ENCODE measurements at places on chromosomes 5 and 9.

DNA sequence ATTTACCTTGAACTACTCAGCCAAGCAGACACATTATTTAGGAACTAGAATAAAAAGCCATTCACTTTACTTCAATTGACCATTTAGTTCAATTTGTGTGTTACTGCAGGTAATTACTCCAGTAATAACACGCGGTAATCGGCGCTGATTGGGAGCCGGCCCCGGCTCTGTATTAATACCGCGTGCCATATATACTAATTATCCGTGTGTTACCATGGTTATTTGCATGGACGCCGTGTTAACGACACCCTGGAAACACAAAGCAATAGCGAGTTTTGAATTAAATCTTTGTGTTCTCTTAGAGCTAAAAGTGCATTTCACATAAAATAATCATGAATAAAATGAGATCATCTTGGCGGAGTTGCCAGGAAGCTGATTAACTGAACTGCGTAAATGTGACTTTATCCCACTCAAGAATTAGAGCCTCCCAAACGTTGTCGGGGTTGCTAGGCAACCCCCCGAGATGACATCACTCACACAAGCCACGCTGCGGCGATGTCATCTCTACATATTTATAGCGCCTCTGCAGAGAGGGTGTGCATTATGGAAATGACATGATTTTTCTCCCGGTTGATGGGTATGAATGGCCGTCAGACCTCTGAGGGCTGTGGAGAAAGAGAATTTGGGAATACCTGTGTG, 41.4 kb upstream of the RNU6ATAC start:
- DNase-seq: no peak

- no peak for DNase-seq
These were observed 298.3 kb downstream of the GADD45G start for GRCh38 chr9:89903141-89903475.

GRCh38 chr5:60835554-60835953, 8.5 kb downstream of the ELOVL7 start:
- no peak for DNase-seq

GRCh38 chr9:16221822-16222547, 648.5 kb downstream of the BNC2 start:
- no peak for DNase-seq

- DNase-seq: no peak
These were observed 7.3 kb downstream of the STKLD1 start for GRCh38 chr9:133383438-133383837.

DNA sequence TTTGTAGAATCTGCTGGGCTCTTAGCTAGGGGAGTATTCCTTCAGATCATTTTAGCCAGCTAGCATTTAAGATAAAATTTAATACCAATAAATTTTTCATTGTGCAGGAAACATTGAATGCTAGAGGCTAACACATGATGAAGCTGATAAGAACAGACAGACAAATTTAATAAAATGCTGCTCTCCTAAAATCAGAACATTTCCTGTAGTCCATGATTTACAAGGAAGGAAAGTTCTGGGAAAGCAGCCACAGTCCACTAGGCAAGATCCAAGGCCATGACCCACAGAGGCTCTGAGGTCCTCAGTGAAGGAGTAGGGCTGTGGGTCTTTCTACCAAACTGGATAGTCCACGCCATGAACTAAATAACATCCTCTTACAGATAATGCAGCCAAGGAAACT, 253.0 kb downstream of the ICE1 start:
- no peak for DNase-seq

GRCh38 chr5:177467436-177467835, 6.0 kb downstream of the DBN1 start:
- DNase-seq: no peak

DNA sequence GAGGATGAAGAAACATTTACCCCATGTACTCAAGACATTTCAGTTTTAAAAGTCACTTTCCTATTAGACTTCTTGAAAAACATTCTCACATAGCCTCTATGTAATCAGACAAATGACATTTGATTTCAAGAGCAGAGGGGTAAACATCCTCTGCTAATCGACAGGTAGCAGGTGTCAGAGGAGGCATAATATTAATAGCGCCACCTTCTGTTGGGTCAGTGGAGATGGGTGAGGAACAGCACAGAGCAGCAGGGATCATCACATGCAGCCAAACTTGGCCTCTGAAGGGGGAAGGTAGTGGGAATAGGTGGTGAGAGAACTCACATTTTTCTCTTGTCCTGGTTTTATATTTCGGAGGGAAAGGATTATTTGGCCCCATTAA, 3.3 kb upstream of the LSM11 start:
- DNase-seq: no peak

DNA sequence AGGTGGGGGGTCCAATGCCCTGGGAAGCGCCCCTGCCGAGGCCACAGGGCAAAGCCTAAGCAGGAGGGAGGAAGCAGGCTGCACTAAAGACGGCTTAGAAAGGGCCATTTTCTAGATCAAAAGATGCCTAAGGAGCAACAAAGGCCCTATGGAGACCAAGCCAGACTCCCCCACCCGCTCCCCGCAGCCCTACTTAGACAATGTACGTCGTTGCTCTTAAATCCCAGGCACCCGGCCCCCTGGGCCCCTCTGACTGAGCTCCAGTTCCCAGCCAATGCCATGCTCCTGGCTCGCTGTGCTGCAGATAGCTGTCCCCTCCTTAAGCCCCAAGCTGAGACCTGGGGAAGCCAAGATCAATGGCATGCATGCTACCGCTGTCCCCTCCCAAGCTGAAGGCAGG, 10.3 kb downstream of the IPPK start:
- no peak for DNase-seq

GRCh38 chr9:85534340-85534739, 207.4 kb downstream of the AGTPBP1 start:
- DNase-seq: no peak

GRCh38 chr9:137299938-137300337, 2.1 kb downstream of the NRARP start:
- no peak for DNase-seq

- no peak for DNase-seq
These were observed 32.9 kb downstream of the RALGPS1 start for GRCh38 chr9:126947529-126947928.

DNA sequence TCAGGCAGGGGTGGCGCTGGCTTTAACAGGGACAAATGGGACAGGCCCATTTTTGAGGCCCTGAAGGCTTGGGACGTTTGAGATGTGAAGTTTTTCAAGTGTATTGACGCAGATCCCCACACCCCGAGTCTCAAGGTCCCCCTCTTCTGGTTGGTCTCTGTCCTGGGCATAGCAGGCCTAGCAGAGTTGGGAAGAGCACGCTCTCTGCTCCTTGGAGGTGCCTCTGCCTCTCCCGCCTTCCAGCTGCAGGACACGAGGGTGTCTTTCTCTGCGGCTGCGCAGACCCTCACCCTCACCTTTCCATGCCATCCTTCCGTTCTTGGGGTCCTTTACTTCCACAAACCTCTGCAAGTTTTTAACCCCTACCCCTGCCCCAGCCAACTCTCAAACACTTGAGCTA, 18.6 kb downstream of the ADAMTSL2 start:
- DNase-seq: no peak

DNA sequence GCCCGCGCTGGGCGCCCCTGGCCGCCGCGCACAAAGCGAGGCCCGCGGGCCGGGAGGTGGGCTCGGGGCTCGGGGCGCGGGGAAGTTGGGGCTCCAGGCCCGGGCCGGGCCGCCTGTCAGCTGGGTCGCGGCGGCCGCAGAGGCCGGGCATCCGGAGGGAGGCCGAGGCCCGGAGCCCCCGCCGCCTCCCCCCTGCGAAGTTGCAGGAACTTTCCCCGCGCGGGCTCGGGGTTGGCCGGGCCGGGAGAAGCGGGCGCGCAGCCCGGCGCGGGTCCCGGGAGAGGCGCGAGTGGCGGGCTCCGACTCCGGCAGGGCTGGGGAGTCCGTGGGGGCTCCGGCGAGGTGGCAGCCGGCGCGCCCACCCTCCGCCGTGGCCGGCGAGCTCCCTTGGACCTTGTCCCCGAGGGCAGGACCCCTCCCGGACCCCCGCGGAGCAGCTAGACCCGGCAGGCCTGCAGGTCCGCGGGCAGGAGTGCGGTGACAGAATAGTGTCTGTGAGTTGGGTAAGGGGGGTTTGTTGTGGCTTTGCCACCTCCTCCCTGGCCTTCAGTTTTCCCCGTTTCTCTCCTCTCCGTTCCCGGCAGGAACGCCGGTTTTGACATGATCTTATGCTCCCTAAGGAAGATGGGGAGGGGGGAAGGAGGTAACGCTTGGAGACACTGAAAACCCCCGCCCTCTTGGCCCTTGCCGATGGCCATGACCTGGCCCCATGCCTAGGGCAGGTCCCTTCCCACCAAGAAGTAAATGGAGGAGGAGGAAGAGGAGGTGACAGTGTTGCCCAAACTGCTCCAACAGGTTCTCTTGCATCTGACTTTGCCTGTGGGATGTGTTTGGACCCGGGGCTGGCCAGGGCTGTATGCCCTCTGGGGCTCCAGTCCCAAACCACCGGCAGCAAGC, 942 bp downstream of the PHF2 start:
- DNase-seq: no peak

GRCh38 chr5:16866795-16867576, 69.1 kb downstream of the MYO10 start:
- DNase-seq: no peak

- DNase-seq: no peak
These were observed 26.3 kb upstream of the TTC1 start for GRCh38 chr5:159982421-159983173.

- DNase-seq: no peak
These were observed 151.5 kb downstream of the TARS1 start for GRCh38 chr5:33592245-33592644.

GRCh38 chr9:95148208-95148520, 169.3 kb downstream of the FANCC start:
- DNase-seq: no peak
